ENCODE measurements at places on chromosomes 7 and 10. TPM values are rescaled to one million over a fixed set of nuclear protein-coding genes. Genes with fewer than 3 reads are reported as not detected.

The ZNF425 gene
- total RNA-seq = 0.33 TPM

The AEBP1 gene
- 51.9 TPM for total RNA-seq

The ZNF727 gene
- total RNA-seq = 2.1 TPM

The RNLS gene
- 7.9 TPM for total RNA-seq

DNA sequence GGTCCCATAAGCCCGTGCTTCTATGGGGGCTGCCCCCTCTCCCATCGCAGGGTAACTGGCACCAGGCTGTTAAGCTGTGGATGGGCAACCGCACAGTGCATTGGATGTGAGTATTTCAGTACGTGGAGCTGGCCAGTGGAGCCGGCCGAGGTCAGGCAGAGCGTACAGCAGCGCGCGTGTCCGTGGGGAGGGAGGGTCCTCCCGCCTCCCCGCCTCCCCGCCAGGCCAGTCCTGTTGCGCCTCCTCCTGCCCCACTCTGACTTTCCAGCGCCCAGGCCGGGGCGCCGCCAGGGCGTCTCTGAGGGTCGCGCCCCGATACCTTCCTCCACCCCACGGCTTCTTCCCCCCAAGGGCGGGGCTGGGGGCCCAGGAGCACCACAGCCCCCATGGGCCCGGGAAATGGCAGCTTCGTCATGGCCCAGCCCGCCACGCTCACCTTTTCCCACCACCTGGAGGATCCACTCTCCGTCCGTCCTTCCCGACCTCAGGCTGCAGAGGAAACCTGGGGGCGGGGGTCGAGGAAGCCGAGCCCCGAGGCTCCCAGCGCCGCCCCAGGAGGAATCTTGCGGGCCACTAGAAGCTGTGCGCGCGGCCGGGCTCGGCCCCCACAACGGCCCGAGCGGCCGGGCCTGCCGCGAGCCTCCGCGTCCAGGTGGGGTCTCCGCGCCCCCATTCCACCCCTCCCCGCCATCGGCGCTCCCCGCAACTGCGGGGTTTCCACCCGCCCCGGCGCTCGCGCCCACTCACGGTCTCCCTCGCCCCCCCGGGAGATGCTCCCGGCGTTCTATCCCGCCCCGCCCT is 831 bp upstream of the PFKP start:
- H3K27ac ChIP-seq = peak overlapping the region; percentile 63
- H3K27me3 ChIP-seq = peaks cover 12% of the 10 kb centered on the region
- peaks cover 26% of the 10 kb centered on the region for H3K4me1 ChIP-seq
- no peak for DNase-seq
- H3K36me3 ChIP-seq = no peaks in the 10 kb centered on the region

GRCh38 chr7:77812290-77812685 is 13.7 kb downstream of the PHTF2 start:
- no peaks in the 10 kb centered on the region for H3K4me1 ChIP-seq
- no peaks in the 10 kb centered on the region for H3K27me3 ChIP-seq
- DNase-seq = no peak
- no peak overlapping the region for H3K27ac ChIP-seq
- no peak overlapping the region for H3K4me3 ChIP-seq
- no peaks in the 10 kb centered on the region for H3K36me3 ChIP-seq

- H3K36me3 ChIP-seq = no peaks in the 10 kb centered on the region
- H3K27me3 ChIP-seq = no peaks in the 10 kb centered on the region
- H3K4me3 ChIP-seq = no peak overlapping the region
- H3K27ac ChIP-seq = no peak overlapping the region
- H3K4me1 ChIP-seq = peaks cover 60% of the 10 kb centered on the region
Observed at GRCh38 chr10:110499796-110500514, 2.2 kb downstream of the DUSP5 start.

DNA sequence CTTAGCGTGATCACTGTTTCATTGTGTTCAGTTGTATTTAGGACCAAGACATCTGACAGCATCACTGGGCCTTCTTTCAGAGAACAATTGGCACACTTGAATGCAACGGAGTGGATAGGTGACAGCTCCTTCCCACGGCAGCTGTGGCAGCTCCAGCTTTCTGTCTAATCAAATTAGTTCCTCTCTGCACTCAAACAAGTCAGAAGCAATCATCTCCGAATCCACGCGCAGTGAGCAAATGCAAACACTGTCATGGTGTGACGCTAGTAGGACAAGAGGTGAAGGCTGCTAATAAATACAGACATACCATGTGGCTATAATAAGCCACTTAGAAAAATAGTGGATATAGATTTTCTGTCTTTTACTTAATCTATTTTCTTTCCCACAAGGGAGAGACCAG is 542.4 kb downstream of the ACTR3B start:
- H3K27ac ChIP-seq = no peak overlapping the region
- H3K4me3 ChIP-seq = no peak overlapping the region
- no peaks in the 10 kb centered on the region for H3K27me3 ChIP-seq
- no peaks in the 10 kb centered on the region for H3K36me3 ChIP-seq
- no peaks in the 10 kb centered on the region for H3K4me1 ChIP-seq
- DNase-seq = no peak

DNA sequence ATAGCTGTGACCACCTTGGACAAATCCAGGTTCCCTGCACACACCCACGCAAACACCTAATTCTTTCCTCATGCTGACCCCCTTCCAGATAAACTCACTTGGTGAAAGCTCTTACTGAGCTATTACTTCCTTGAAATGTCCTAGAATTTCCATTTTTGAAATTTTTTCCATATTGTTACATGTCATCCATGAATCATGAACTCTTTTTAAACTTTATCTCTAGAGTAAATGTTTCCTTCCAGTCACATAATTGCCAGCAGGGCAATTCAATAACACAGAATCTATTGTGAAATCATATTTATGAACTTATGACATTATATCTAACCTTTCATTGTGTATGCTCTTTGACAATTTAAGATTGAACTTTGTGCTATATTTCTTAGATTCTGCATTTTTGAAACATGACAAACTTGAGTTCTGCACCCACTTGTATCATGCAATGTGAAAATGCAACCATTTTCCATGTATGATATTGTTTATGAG is 26.8 kb upstream of the FGL2 start:
- no peak for DNase-seq
- no peak overlapping the region for H3K4me3 ChIP-seq
- H3K36me3 ChIP-seq = no peaks in the 10 kb centered on the region
- no peaks in the 10 kb centered on the region for H3K4me1 ChIP-seq
- no peak overlapping the region for H3K27ac ChIP-seq

Measured in body of pancreas (tissue), 4 donors.